ENCODE measurements at places on chromosomes 5 and 9.

DNA sequence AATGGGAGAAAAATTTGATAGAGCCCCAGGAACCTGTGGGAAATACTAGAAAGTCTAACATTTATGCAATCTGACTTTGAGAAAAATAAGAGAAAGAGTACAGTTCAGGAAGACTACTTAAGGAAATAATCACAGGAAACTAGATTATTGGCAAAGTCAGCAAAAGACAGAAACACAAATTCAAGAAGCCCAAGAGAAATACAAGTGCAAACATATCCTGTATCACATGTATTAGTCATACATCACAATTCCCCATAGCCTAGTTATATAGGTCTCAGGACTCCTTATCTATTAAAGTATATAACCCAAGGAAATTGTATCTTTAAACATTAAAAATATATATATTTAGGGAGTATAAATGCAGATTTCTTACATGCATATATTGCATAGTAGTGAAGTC is 100.8 kb downstream of the HOMER1 start:
- no peak for DNase-seq

- no peak for DNase-seq
Measured at GRCh38 chr9:98225015-98225442, 30.4 kb downstream of the TBC1D2 start.

- no peak for DNase-seq
Measured at GRCh38 chr5:1131191-1131621, 19.3 kb upstream of the SLC12A7 start.

GRCh38 chr5:58330781-58331180 is 129.1 kb downstream of the PLK2 start:
- no peak for DNase-seq

DNA sequence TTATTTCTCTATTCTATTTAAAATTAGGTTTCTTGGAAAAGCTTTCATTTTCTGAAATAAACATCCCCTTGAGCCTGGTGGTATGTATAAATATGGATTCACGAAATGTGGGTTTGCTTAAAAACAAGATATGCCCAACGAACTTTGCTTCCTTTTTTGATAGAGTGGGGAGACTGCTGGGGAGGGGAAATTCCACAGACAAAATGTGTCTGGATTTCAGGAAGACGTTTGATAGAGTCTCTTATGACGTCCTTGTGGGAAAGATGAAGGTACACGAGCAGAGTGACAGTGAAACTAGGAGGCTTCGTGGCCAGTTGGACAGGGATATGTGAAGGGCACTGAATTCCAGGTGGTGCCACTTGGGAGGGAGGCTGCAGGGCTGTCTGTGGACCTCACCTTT is 84.5 kb upstream of the RPS23 start:
- no peak for DNase-seq

DNA sequence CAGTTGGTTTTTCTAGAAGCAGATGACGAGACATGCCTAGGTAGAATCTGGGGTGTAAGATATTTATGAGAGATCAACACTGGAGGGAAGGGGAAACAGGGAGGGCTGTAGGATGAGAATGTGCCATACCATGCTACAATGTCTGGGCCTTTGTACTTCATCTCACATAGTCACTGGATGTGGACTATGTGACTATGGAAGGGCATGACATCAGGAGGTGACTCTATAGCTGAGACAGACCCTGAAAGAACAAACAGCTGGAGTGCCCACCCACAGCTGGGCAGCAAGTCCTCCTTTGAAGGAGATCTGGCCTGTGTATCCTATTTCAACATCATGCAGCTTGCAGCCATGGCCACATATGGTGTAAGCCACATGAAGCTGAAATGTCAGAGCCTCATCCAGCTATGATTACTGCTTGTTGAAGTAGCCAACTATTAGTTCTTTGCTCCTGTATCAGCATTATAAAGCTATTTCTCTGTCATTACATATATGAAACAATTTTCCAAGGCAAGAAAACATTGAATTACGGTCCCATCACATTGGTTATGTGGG is 46.2 kb upstream of the KIF2A start:
- no peak for DNase-seq

- DNase-seq: no peak
Measured at GRCh38 chr5:53643445-53643844, 83.0 kb downstream of the NDUFS4 start.

DNA sequence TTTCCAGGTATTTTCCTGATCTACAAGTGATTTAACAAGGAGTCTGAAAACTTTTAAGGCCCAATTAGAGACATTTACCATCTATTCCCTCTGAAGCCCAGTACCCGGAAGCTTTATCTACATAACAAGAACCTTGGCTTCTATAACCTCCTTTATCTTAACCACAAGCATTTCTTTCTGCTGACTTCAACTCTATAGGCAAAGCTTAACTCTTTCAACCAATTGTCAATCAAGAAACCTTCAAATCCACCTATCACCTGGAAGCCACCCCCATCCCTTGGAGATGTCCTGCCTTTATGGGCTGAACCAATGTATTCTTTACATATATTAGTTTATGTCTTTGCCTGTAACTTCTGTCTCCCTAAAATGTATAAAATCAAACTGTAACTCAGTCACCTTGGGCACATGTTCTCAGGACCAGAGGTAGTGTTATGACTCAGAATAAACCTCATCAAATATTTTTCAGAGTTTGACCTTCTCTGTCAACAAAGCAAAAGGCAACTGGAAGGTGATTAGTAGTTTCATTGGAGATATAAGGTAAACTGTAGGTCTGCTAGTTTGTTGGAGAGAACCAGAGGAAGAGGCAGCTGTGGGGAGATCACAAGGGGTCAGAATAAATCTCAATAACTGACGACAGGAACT is 13.0 kb upstream of the RIMOC1 start:
- DNase-seq: no peak

- peak; percentile 43 for DNase-seq
Measured at GRCh38 chr9:99057665-99058625, 47.0 kb upstream of the TGFBR1 start.

GRCh38 chr5:56202483-56202882 is 30.6 kb downstream of the ANKRD55 start:
- DNase-seq: no peak

GRCh38 chr5:61735995-61736394 is 403.9 kb downstream of the ZSWIM6 start:
- DNase-seq: no peak

DNA sequence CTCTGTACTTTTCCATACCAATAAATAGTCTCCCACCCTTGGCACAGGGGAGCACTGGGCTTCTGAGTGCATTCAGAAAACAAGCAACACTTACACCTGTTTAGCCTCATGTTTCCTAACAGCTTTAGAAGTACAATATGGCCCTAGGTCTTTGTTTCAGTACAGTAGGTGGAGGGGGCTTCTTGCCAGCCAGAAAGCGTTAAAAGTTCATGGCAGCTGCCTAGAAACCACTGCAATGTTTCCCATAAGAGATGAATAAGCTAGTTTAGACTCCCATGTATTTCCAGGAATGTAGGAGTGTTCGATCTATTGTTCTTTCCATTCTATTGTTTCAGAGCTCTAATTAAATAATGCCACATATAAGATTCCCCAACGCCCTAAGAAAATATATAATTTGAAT is 444.8 kb downstream of the ARHGEF28 start:
- DNase-seq: no peak

GRCh38 chr9:128863647-128864046 is 18.1 kb downstream of the KYAT1 start:
- DNase-seq: peak; percentile 80

DNA sequence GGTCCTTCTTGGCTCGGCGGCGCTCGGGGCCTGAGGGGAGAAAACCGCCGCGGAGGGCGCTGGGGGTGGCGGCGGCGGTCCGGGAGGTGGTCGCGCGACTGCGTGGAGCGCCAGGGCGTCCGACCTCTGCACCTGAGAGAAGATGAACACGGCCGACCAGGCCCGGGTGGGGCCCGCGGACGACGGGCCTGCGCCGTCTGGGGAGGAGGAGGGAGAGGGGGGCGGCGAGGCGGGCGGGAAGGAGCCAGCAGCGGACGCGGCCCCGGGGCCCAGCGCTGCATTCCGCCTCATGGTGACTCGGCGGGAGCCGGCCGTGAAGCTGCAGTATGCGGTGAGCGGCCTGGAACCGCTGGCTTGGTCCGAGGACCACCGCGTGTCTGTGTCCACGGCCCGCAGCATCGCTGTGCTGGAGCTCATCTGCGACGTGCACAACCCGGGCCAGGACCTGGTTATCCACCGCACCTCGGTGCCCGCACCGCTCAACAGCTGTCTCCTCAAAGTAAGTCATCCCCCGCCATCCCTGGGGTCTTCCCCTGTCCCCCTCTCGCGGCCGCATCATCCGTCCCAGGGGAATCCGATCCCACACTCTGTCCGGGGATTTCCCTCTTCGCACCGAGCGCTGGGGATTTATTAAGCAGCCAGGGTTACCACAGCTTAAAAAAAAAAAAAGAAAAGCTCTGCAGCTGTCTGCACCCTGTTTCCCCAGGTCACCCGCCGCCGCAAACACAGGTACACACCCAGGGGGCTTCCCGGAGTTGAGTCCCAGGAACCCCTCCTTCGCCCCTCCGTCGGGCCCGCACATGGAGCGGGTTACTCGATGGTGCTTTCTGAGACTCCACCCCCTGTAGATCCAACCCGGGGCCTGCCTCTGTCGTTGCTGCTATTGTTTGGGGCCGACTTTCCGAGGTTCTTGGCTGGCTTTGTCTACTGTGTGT is at the start of gene GTF3C4:
Gene GTF3C4 (plus strand): TSS at position 8 of the 935 bp plus-strand sequence. CDS start 135 bp downstream, at position 143.
- DNase-seq: peak; percentile 88

DNA sequence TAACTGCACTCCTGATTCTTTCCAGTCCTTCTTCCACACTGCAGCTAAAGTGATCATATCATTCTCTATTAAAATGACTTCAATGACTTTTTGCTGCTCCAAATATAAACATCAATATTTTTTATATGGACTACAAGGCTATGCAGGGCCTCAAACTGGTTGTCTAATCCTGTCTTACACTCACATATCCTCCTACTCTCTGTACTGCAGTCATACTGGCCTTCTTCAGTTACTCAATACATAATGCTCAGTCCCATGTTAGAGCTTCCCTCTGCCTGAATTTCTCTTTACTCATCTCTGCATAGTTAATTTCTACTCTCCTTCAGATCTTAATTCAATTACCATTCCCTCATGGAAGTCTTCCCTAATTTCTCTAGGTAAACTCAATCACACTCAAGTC is 3.4 kb downstream of the MEIKIN start:
- no peak for DNase-seq

- DNase-seq: no peak
Measured at GRCh38 chr9:79705704-79706103, 133.9 kb downstream of the TLE4 start.

GRCh38 chr5:154209591-154210081 is 19.1 kb downstream of the GALNT10 start:
- DNase-seq: no peak

GRCh38 chr9:125536776-125537175 is 170.2 kb downstream of the MAPKAP1 start:
- no peak for DNase-seq

DNA sequence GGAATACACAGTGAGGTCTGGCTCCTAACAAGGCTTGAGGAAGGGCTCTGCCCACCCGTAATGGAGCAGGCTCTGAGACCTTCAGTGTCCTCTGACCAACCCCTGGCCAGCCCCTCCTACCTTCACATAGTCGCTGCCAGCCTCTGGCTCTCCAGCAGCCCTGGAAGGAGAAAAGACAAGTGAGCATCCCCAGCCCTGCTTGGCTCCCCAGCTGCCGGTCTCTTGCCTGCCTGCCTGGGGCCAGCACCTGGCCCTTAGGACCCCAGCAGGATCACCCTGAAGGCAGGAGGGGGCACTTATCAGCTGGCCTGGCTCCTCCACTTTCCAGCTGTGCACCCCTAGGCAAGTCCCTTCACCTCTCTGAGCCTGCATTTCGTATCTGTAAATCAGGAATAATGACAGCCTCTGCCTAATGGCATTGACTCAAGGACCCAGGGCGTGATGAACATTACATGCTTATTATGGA is 16.9 kb downstream of the SH2D3C start:
- no peak for DNase-seq

- no peak for DNase-seq
Measured at GRCh38 chr9:105656131-105656921, 5.9 kb upstream of the TAL2 start.

DNA sequence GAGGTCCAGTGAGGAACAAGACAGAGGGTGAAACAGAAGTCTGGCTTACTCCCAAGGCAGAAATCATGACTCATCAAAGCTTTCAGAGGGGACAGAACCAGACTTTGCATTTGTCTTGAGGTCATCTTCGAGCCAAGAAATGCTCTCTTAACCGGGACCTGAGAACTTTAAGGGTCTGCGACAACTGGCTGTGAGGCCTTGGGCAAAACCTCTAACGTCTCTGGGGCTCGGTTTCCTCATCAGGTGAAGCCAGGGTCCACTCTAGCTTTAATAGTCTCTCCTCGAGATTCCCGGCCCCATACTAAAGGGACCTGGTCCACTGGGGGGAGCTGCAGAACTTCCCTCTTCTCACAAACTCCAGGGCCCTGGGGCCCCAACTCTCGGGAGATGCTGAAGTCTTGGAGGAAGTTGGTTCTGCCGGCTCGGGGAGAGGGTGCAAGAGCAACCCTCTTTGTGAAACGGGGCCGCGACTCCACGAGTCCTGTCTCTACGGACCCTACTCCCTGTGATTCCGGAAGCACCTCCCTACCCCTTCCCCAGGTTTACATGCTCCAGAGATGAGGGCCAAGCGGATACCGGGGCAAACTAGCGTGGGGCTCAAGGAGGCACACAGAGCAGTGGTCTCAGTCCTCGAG is 2.6 kb downstream of the GLIS3 start:
- peak; percentile 52 for DNase-seq

DNA sequence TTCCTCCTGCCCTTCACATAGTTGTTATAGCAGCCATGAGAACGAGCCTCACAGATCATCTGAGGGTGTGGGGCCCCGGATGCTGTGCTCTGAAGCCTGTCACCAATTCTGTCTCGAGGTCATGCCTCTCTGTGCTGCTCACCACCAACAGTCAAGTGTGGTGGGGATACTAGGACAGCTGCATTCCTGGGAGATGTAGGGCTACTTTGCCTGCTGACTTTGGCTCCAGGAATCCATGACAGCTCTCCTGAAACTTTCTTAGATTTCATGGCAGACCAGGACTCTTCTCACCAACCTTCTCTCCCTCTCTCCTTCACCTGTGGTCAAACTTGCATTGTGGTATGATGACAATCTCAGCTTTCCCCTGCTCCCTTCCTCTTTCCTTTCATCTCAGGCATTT is 395.9 kb downstream of the PSAT1 start:
- no peak for DNase-seq

DNA sequence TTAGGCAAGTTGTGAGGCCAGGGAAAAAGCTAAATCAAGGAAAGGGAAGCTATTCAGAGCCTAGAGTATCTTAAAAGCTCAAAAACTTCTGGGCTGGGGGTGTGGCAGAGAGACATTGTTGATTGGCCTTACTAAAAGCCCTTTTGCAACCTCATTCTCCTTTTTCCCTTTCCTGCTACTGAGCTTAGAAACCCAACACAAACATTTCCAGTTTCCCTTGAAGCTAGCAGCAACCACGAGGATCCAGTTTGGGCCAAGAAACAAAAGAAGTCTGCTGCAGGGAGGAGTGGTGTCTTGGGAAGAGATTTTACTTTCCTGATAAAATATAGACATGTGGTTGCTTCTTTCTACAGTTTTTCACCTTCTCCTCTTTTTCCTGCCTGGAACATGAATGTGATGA is 135.5 kb upstream of the KLF9 start:
- no peak for DNase-seq

- DNase-seq: no peak
Measured at GRCh38 chr5:102119252-102119651, 176.8 kb downstream of the SLCO4C1 start.

- no peak for DNase-seq
Measured at GRCh38 chr5:156380848-156381247, 53.9 kb downstream of the SGCD start.

Data from urothelium cell line (cell line).